NCI-H1694 (cell line): ENCODE measurements at places on chromosomes 5 and 9.
A peak's percentile ranks its signal among the peaks of the same experiment; 100 is the strongest.

DNA sequence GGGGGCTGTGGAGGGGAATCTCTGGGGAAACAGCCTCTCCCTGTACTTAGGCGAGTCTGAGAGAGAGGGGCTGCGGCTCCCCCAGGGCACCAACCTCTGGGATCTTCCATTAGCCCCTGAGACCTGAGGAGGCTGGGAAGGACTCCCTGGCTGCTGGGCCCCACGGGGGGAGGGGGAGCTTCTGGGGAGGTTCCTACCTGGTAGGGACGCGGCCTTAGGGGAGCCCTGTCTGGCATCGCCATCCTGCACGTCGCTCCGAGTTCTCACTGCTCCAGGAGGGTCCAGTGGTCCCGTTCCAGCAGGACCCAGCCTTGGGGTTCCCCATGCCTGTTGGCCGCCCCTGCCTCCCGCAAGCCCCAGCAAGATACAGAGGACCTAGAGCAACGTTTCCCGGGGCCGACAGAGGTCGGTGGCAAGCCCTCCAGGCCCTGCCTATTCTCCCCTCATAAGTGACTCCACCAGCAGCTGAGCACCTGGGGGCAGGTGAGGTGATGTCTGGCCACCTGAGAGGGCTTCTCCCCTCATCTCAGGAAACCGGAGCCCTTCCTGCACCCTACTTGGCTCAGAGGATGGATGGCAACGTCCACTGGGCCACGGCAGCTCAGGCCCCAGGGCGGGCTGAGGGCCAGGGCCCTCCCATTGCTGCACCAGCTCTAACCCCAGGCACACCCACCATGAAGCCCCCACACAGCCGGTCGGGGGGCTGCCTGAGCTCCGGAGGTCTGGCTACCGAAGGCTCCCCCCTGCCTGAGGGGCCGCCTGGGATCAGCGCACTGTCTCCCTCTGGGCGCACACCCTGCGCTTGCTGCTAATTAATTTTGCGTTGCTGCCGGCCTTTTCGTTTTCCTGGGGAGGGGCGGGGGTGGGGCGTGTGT, 22.5 kb downstream of the TPPP start:
- DNase-seq = no peak

DNA sequence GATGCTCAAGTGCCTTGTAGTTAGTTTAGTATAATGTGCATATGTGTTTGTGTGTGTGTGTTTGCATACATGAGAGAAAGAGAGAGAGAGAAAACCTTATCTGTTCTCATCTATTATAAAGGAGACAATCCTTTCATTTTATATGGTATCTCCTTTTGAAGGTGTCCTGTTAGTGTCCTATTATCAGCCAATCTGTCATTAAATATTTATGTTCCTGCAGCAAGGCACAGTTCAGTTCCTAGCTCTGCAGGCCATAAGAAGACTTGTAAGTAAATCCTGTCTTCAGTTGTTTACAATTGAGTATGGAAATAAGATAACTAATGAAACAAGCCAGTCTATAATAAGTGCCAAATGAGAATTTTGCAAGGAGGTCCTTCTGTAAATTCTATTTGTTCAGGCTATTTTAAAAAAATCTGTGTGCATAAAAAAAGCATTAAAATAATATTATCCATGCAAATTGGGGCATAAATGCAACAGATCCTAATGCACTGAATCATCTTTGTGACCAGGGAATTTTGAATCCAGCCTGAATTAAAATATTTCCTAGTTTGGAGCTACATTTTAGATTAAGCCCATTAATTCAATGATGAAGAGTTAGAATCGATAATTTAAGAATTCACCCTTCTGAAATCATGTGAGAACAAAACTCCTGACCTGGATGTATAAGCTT, 18.1 kb downstream of the MAP1B start:
- no peak for DNase-seq

GRCh38 chr5:31680528-31680927, 41.6 kb downstream of the PDZD2 start:
- no peak for DNase-seq

DNA sequence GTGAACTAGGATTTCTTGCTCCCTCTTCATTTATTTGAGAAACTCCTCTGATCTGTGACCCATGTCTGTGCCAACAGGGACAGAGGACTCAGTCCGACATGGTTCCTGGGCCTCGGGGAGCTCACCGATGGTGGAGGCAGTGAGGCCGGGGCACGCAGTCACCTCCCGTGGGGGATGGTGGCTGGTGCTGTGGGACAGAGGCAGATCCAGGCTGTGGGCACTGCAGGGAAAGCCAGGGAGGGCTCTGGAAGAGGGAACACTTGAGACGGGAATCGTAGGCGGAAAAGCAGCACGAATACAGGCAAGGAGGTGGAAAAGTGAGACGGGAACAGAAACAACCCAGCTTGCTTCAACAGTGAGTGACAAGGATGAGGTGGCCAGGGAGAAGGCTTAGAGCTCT, 127.8 kb downstream of the GABBR2 start:
- DNase-seq = no peak

- no peak for DNase-seq
Observed at GRCh38 chr9:7976856-7977255, 177.3 kb upstream of the DMAC1 start.

- DNase-seq = no peak
Observed at GRCh38 chr5:1175801-1176472, 25.5 kb upstream of the SLC6A19 start.

GRCh38 chr9:82588301-82589180, 474.4 kb downstream of the RASEF start:
- no peak for DNase-seq

- no peak for DNase-seq
Observed at GRCh38 chr9:98652302-98652701, 56.4 kb downstream of the GABBR2 start.

- no peak for DNase-seq
Observed at GRCh38 chr5:175803736-175804454, 67.5 kb upstream of the CPLX2 start.

- no peak for DNase-seq
Observed at GRCh38 chr5:114948363-114948762, 221.3 kb downstream of the TRIM36 start.

DNA sequence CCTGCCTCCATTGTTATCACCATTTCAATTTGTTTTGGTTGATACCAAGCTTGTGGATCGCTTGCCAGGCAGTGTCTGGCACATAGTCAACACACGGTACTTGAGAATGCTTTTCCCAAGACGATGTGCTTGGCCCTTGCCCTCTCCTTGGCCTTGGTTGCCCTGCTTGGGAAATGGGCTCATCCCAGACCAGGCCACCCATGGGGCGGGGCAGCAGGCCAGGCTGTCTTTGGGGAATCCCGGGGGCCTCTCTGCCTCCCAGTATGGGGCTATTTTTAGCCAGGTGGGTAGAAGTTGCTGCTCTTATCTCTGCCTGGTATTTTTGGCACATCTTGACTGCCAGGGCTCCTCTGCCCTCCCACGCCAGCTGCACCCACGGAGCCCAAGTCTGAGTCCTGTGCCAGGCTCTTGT, 49.9 kb downstream of the LMX1B start:
- DNase-seq = no peak

DNA sequence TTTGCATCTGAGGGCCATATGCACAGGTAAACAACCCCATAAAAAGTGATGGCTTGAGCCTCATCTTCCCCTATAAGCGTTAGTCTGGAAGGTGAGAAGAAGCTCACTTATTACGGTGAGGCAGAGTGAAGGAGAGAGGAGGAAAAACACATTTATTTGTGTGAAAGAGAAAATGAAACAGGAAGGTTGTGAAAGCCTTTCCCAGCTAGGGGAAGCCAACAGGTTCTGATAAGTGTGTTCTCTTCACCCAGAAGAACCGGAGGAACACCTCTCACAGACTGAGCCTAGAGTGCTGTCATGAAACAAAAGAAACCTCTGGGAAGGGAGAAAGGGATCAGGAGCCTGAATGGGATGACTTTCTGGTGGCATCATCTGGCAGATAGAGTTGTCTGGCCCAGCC, 192.5 kb downstream of the PTTG1 start:
- no peak for DNase-seq

DNA sequence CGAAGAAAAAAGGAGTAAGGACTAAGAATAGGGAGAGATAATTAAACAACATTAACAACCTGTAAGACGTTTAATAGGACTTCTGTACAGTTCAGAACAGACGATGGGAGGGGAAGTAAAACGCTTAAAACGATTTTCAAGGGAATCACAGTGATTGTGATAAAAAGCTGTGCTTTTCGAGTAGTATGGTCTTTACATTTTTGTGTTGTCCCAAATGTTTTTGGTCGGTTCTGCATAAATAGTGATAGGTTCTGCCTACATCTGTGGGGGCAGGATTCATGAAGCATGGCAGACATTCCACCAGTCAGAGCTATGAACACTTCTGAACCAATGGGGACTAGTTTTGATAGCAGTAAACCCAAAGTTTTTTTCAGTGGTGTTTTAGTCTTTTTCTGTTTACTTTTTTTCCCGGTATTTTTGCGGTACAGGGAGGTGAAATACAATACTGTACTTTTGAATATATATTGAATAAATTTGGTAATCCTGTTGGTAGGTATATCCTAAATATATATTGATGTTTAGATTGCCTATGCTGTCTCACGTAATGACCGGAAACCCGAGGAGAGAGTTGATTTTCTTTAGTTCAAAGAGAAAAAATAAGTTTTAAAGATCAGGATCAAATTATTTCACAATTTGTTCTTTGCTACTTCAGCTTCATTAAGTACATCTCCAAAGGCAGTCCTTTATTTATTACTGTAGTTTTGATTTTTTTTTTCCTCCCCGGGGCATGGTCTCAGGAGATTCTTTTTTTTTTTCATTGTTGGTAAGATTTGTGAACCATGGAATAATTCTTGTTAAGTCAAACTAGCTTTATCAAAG, 1.3 kb downstream of the ERBIN start:
- no peak for DNase-seq

GRCh38 chr5:175133185-175133584, 310.8 kb downstream of the DRD1 start:
- no peak for DNase-seq

DNA sequence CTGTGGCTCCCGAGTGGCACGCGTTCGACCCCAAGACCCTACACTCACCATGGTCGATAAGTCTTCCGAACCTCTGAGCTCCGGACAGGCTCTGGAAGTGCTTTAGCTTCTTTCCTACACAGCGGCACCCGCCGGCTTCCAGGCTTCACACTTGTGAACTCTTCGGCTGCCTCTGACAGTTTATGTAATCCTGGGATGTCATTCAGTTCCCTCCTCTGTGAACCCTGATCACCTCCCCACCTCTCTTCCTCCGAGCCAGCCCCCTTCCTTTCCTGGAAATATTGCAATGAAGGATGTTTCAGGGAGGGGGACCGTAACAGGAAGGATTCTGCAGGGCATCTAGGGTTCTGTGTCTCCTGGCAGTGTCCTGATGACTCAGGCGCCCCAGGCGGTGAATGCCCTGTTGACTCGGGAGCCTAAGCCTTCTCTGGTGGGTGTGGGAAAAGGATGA, at the start of gene CD14:
Gene CD14, minus strand, starts transcription at position 155 of the 451 bp plus-strand sequence. Its CDS starts 104 bp downstream, at position 51.
- DNase-seq = no peak

- DNase-seq = no peak
Observed at GRCh38 chr9:107008011-107008410, 145.0 kb downstream of the ZNF462 start.

DNA sequence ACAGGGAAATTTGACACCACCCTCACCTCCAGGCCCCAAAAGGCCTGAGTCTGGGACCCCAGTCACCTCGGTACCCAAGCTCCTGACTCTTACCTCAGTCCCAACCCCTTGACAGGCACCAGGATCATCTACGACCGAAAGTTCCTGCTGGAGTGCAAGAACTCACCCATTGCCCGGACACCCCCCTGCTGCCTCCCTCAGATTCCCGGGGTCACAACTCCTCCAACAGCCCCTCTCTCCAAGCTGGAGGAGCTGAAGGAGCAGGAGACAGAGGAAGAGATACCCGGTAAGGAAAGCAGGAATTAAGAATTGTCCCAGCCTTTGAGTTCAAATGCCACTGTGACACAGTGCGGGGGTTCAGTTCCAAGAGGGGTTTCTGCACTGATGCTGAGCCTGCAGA, 1.3 kb downstream of the EIF4EBP3 start:
- DNase-seq = no peak

DNA sequence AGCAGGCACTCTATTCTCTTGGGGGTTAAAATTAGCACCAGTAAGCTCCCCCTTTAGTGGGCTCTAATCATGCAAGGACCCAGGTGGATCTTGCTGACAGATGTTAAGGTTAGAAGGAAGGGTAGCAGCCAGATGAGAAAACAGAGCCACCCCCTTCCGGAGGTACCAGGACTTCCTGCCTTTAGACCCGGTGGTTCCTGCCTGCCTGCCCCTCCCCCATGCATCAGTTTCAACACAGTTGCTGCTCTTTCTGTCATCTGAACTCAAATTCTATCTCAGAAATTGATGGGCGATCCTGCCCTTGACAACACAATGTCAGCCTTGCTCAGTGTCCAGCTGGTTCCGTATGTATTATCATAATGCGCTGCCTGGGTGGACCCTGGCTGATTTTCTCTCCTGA, 287.3 kb downstream of the EBF1 start:
- DNase-seq = no peak

DNA sequence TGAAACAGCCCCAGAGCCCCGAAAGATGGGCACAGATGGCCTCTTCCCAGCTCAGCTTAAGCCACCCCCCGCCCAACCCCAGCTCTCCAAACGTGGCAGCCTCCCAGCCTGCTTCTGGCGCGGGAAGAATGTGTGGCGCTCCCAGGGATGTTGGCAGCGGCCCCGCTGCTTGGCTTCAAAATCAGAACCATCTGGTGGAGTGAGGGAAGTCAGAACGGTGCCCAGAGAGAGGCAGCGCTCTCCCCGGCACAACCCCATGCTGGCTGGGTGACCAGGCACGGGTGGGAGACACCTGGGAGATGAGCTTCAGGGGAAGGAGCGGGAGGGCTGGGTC, 72.7 kb upstream of the ORM1 start:
- peak; percentile 88 for DNase-seq

DNA sequence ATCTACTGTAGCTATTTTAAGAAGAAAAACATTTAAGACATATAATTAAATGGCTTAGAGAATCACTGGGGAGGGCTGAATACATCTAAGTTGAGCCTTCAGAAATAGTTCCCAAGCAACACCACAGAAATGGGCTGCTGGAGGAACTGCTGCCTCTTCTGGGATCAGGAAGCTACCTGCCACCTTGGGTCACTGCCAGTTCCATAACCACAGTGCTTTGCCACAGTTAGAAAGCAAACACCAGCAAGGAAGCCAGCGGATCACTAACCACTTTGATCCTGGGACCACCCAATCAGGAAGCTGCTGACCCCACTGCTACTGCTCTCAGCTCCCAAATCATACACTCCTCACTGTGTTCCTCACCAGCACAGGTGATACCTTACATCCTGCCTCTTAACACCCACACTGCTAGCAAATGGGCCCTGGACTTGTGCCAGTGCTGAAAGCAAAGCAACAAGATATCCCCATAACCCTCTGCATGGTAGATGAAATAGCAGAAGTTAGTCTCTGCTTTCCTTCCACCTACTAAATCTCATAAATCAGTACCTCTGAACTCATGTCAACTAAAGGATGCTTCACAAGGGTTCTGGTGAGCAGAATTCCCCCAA, 346.9 kb downstream of the DEPDC1B start:
- DNase-seq = no peak

- no peak for DNase-seq
Observed at GRCh38 chr5:105817914-105818313, 1852.8 kb downstream of the EFNA5 start.

DNA sequence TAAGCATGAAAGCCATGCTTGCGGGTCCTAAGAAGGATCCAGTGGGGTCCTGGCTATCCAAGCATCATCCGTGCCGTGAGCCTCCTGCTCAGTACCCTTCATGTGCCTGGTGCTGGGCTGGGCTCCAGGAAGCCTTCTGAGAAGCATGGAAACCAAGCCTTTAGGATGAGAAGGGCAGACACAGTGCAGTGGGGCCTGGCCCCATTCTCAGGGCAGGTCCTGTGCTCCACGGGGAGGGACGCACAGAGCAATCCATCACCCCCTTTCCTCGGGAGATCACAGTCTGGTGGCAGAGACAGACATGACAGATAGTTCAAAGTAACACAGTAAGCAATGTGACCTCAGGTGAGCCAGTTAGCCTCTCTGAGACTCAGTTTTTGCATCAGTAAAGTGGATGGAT, 76.9 kb downstream of the RGS3 start:
- DNase-seq = no peak
